ENCODE measurements at places on chromosomes 6 and 20.

GRCh38 chr6:87082160-87082721, 12.7 kb downstream of the CGA start:
- DNase-seq = no peak

DNA sequence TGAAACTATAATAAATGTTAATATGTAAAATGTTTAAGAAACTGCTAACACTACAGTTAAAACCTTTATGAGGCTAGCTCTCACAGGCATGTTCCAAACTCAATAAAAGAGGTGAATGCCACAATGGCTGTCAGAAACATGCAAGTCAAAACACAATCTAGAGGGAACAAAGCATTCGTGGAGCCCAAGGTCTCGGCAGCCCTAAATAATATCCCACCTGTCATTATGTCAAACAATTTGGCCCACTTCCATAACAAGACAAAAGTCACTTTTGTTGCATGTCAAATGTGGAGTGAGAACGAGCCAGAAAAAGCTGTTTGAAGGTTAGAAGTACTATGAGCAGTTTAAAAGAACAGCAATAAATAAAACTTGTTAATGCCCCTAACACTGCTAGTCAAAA, 181.9 kb downstream of the GMDS start:
- DNase-seq = no peak

GRCh38 chr6:77010931-77011542, 452.3 kb downstream of the HTR1B start:
- DNase-seq = no peak

DNA sequence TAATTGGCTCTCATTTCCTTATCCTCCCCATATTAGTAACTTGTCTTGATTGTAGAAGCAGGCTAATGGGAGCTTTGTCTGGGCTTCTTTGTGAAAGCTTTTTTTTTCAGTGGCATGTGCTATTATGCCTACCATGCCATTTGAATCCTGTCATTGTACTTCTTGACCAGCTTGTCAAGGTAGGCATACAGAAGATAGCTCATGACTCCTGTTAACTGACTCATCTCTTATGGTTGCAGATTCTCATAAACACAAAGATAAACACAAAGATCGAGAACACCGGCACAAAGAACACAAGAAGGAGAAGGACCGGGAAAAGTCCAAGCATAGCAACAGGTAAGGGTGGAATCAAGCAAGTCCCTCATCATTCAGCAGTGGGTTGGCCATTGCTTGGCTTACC, 32.5 kb downstream of the TOP1 start:
- DNase-seq = no peak

DNA sequence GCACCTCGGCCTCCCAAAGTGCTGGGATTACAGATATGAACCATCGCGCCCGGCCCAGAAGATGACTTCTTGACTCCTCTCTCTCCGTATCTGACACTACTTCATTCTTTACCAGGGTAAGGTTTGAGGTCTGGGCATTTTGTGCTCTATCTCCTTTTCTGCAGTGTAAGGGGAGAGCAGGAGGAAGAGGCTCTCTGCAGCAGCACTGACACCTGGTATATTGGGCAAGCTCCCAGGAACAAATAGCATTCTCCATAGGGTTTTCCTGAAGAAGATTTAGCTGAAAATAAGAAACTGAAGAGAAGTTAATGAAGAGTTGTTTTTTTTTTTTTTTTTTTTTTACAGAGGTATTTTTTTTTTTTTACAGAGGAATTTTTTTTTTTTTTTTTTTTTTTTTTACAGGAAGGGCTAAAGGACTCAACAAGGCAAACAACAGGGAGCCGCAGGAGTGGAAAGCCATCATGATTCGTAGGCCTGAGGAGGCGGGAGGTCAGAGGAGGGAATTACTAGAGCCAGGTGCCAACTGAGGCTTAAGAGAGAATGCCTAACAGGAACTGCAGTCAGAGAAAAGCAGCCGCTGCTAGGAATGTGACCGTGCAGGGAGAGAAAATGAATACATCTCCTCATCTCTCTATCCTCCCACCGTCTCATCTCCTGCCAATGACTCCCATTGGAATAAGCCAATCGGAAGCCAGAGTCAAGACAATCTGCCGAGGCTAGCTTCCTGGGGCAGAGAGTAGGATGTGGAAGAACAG, 34.7 kb upstream of the ADGRF4 start:
- no peak for DNase-seq

GRCh38 chr6:113629975-113630737, 227.0 kb upstream of the MARCKS start:
- DNase-seq = no peak

GRCh38 chr6:13537527-13537897, 36.9 kb upstream of the SIRT5 start:
- DNase-seq = no peak

DNA sequence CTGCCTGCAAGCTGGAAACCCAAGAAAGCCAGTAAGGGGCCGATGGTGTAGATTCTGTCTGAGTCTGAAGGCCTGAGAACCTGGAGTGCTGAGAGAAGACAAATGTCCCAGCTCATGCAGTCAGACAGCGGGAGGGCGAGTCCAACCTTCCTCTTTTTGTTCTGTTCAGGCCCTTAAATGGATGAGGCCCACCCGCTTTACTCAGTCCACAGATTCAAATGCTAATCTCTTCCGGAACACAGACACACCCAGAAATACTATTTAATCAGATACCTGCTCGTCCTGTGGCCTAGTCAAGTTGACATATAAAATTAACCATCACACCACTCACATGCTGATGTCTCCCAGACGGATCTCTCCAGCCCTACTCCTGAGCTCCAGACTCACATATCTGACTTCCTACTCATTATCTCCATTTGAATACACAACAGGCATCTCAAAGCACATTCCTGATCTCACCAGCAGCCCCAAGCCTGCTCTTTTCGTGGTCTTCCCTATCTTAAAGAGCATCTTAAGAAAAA, 26.7 kb upstream of the SRC start:
- DNase-seq = no peak

DNA sequence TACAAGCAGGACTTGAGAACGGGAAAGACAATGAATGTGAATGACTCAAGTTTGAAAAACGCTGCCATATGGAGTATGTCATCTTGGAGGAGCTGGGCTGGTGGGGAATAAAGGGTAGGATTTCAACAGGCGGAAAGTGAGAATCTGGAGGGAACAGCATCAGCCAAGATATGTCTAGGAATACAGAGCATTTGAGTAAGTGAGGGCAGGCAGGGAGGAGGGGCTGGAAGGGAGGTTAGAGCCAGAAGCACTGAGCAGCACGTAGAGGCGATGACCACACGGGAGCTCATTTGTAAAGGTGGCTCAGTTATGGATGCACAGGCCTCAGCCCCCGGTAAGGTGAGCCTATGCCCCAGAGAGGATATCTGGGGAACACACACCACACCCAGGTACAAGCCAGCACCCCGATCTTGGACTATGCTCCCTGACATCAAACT, 115.1 kb downstream of the ZMYND8 start:
- DNase-seq = no peak

GRCh38 chr6:4806337-4806725, 30.1 kb downstream of the CDYL start:
- DNase-seq = no peak

GRCh38 chr6:142796571-142796970, 148.4 kb downstream of the HIVEP2 start:
- DNase-seq = no peak

GRCh38 chr6:18415671-18416340, 28.7 kb downstream of the RNF144B start:
- DNase-seq = no peak

GRCh38 chr6:48397887-48398286, 286.9 kb upstream of the PTCHD4 start:
- DNase-seq = no peak

DNA sequence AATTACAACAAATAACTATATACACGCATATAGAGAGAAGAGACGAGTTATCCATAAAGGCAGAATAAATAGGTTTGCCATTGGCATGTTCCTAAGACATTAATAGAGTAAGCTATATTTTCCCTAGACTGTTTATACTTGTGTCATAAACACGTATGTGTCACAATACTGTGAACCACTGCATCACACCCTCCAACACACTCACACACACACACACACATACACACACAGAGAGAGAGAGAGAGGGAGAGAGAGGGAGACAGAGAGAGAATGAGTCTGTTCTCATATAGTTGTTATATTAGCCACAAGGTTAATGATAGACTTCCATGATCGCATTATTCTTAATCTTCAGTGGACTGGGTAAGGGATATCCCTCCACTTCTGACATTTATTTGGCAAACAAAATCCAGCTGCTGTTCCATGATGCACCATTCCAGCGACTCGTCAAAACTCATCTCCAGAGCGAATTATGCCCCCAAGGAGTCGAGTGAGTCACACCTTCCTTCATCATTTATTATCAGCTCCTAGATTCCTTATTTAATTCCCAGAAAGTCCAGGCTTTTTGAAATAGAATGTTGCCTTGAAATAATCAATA, 82.8 kb upstream of the HIVEP1 start:
- no peak for DNase-seq

GRCh38 chr6:88565409-88565811, 398.0 kb downstream of the RNGTT start:
- no peak for DNase-seq

DNA sequence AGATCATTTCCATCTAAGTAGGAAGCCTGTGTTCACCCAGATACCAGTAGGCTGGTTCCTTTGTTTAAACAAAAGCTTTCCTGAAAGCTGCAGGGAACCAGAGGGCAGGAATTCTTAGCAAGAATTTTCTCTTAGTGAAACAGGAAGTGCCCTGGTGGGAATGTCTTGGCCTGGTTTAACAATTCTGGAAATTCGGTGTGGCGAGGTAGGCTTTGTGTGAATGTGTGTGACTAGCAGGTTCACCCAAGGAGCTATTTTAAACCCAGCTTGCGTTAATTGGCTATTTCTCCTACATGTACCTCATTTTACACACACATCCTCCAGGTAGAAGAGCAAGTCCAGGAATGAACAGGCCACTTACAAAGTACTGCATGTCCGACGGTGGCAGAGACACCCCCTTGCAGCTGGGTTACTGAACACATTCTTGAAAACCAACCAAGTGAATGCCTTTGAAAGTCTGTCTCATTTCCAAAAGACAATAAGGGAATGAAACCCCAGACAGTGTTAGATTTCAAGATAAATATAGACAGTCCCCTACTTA, 64.6 kb downstream of the GFOD1 start:
- no peak for DNase-seq

DNA sequence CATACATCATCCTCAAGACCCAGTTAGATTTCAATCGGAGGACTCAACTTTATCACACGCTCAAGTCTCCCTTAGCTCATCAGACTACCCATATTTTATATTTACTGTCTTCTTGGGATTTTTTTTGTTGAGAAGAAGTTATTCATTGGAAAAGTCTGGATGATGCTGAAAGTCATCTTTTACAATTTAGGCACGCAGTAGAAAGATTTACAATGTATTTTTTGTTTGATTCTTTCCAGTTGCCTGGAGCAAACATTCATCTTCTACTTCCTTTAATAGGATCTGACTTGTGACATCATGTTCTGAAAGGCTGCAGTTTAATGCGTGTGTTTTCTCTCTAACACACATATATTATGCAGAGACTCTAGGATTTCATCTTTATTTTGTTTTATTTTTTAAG, 235.7 kb downstream of the DOK5 start:
- DNase-seq = no peak

DNA sequence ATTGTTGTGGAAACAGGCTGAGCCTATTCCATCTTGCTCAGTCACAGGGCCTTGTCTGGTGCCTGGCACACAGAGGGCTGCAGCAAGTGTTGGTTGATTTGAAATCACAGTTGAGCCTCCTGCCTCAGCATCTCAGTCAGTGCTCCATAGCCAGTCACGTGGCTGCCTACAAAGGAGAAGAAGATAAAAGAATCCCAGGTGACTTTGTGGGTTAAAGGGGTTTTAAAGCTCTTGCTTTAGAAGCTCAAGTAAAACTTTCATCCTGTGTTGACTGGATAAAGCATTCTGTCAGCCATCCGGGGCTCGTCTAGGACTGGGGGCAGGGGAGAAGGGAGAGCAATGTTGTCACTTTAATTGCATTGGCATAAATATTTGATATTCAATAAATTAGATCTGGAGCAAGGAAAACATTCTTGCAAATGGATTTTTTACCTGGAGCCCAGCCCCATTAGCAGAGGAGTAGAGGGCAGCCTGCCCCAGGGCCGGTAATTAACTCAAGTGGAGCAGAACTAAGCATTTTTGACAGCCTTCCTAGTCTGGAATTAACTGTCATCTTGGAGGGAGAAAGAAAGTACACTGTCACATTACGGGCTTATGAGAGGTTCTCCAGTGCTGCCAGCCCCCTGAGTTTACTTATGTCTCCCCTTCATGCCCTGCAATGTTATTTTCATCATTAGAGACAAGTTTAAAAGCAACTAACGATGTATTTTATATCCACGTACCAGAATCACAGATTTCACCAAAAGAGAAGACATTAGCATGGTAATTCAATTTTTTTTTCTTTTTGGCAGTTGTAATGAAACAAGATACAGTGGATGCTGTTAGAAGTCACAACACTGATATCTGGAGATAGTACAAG, 71.7 kb upstream of the GTSF1L start:
- DNase-seq = no peak

GRCh38 chr6:63750400-63750799, 114.8 kb downstream of the PHF3 start:
- no peak for DNase-seq

GRCh38 chr20:12717061-12717460, 291.7 kb upstream of the SPTLC3 start:
- no peak for DNase-seq

GRCh38 chr6:47413752-47414422, 63.7 kb upstream of the CD2AP start:
- no peak for DNase-seq

- peak; percentile 25 for DNase-seq
Observed at GRCh38 chr20:35271073-35271882, 6.6 kb downstream of the MMP24OS start.

- no peak for DNase-seq
Observed at GRCh38 chr6:75379536-75379935, 94.9 kb upstream of the TMEM30A start.

GRCh38 chr6:108165714-108166663, at the start of gene NR2E1:
Gene NR2E1 (plus strand): TSS chr6:108166022. CDS start chr6:108166766, 744 bp downstream.
- DNase-seq = no peak

DNA sequence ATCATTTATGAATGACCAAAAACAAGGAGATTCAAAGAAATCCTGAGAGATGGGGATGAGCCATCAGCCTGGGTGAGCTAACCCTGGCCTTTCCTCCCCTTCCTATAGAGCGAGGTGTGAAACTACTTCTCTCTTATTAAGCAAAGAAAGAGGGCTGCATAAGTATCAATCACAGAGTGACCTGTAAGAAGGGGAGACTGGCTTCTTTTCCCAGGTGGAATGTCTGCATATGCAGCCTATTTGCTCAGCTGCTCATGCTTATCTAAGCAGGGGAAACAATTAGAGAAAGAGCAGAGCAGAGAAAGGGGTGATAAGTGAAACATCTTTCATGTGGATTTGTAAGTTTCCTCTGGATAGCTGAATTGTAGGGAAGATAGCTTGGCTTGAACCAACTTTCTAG, 160.0 kb downstream of the PKHD1 start:
- no peak for DNase-seq

DNA sequence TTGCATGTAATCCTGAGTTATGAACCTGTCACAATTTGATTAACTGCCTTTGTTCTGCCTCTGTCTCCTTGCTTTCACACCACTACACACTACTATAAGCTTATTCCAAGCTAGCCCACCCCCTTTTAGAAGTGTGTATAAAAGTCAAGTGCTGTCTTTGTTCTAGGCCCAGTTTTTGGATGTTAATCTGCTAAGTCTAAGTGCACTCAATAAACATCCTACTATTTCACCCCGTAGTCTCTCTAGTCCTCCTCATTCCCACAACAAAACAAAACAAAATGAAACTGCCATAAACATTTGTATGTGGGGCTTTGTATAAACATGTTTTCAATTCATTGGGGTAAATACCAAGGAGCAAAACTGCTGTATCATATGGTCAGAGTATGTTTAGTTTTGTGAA, 16.1 kb upstream of the SPACA1 start:
- no peak for DNase-seq
